ENCODE measurements at places on chromosomes 11 and 22.

DNA sequence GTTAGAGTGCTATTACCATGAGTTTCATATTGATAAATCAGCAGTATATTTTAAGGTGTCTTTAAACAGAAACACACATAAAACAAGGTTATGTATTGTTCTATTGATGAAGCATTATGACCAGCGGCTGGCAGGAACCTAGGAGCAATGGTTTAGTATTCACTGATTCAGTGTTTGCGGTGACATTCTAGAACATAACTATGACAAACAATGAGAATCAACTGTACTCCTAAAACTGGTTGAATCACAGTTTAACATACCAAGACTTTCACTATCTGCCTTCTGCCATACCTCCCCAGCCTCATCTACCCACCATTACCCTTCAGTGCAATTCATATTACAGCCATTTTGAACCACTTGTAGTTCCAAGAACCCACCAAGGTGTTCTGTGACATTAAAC lies 8.8 kb downstream of the HOATZ start:
- no peak for DNase-seq

DNA sequence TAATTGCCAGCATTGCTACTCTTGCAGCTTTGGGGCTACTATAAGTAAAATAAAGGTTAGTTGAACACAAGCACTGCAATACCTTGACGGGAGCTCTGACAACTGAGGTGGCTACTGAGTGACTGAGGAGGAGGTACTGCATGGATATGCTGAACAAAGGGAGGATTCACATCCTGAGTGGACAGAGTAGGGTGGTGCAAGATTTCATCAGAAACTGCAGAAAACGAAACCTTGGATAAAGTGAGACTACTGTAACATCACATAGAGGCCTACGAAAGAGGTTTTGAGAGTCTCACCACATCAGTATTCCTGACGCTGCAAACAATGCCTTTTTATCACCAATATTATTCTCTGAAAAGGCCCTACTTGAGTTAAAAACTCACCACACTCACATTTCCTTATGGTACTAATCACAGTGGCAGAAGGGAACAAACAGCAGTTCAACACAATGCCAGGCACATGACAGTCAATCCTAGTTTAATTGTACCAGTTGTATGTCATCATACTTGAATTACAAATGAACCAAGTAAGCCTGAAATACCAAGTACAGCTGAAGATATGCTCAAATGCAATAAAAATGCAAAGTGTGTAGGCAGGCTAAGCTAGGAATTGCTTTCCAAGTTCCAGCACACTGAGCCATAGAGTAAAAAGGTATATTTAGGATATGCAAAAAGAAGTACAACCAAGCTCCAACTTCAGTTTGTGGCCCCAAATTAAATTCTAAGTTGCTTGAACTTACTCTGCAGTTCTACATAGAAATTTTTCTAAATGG lies 4.0 kb upstream of the GPR83 start:
- DNase-seq = no peak

- DNase-seq = no peak
These were observed 29.8 kb downstream of the PIK3IP1 start for GRCh38 chr22:31262312-31263133.

- no peak for DNase-seq
These were observed 4.6 kb upstream of the PAMR1 start for GRCh38 chr11:35529971-35530495.

GRCh38 chr22:36104988-36105387 lies 55.6 kb downstream of the APOL3 start:
- no peak for DNase-seq

DNA sequence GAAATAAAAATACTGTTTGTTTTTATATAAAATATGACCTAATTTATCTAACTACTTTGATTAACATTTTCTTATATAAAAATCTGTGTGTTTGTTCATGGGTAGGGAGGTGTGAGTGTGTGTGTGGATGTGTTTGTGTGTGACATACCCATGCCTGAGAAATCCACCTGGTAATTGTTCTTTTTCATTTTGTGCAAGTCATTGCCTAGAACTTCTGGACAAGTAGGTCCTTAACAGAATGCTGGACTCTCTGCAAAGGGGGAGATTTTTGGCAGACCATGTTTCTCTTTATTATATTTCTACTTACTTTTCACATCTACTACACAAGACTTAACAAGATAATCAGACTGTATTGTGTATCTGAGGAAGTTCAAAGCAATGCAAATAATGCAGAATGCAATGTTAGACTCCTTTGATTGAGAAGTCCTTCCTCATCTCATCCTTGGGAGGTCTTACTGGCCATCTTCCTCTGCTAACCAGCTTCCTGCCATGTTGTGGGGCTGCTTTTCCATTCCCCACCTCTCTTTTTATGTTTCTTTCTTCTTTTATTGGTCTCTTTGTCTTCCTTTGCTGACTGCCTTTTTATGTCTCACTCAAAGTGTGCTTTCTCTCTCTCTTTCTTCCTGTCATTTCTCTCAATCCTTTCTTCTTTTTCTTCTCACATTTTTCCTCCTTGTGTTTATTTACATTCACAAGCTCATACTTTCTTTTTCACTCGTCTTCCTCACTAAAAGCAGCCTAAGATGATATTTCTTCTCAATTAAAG lies 1017.0 kb upstream of the CNTN5 start:
- no peak for DNase-seq

DNA sequence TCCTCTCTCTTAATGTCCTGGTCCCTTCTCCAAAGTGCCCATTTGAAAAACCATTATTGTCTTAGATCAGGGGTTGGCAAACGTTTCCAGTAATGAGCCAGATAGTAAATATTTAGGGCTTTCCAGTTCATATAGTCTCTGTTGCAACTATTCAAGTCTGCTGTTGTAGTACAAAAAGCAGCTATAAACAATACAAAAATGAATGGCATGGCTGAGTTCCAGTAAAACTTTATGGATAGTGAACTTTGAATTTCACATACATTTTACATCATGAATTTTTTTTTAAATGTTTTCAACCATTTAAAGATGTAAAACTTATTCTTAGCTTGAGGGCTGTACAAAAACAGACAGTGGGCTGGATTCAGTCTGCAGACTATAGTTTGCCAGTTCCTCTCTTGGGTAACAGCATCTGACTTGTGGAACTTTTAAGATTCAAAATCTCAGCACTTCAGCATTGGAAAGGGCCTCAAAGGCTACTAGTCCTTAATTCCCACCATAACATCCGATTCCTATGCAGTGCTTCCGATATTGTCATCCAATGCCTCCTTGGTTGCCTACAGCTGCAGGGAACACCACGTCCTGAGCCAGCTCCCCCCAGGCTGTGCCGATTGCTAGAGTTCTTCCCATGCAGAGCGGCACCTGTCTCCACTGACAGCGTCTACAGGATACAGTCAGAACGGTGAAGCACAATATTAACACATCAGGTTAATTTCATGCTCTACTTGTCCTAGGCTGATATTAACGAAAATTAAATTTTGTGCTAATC lies 65.6 kb upstream of the E2F8 start:
- no peak for DNase-seq

DNA sequence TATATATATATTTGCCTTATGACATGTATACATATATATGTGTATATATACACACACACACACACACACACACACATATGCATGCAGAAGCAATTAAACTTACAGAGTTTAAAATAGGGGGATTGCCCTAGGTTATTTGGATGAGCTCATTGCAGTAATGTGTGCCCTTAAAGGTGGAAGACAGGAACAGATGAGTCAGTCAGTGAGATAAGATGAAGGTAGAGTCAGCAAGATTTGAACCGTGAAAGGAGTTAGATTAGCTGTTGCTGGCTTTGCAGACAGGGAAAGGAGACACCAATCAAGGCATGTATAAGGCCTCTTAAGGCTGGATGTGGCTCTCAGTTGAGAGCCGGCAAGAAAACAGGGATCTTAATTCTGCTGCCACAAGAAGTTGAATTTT lies 902.4 kb upstream of the RAG2 start:
- DNase-seq = no peak

- DNase-seq = no peak
These were observed 62.3 kb downstream of the DEUP1 start for GRCh38 chr11:93392867-93393266.

DNA sequence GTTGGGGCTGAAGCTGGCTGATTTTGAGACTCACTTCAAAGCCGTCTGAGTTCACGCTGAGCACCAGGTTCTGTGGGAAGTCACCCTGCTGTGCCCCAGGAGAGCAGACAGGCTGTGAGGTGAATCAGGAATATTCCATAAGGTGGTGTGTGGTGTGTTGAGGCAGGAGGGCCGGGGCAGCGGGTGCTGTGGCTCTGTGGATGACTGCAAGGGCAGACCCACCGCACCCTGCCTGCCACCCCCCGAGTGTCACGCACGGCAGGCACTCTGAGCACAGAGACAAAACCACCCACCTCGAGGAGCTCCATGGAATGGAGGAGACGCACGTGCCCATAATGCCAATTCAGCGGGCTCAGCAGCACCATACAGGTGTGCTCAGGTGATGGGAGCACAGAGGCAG lies 147.8 kb downstream of the PKNOX2 start:
- DNase-seq = no peak

DNA sequence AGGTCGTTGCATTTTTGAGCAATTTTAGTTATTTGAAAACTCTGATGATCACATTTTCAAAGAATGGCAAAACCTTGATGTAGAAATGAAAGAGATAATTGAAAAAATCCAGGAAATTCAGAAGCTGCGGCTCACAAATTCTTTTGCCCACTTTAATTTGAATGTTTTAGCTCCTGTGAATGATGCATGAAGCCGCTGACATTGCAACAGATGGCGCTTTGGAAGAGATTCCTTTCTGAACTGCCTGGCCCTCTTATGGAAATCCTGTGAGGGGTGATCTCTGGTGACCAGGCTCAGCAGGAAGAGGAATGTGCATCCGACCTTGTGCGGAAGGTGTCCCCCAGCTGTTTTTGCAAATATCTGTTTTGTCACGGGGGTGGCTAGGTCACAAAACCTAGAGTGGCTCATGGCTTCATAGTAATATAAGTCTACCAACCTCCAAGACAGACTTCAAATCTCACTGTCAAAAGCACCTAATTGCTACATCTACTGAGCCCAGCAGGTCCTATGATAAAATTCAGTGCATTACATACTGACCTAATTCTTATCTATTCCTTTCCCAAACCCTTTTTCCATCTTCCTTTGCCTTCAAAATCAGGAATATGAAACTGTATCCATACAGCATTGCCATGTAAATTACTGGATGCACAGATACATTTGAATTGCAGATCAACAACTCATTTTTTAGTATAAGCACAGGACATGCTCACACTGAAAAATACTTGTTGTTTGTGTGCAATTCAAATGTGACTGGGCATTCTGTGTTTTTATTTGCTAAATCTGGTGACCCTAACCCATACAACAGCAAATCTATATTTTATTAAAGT lies 412.7 kb downstream of the ETS1 start:
- DNase-seq = no peak

DNA sequence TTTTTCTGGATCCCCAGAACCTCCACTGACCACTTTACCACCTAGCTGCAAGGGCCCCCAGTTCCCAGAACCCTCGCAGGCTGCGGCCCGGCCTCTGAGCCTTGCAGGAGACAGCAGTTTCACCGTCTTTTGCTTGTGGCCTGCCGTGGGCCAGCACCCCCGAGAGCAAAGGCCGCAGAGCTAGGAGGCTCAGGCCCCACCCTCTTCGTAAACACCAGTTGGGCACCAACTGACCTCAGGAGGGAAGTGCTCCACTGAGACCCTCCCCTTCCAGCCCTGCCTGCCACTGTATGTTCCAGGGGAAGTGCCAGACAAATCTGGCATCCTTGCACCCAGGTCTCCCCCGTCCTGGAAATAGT lies 23.4 kb upstream of the CREB3L1 start:
- DNase-seq = no peak

DNA sequence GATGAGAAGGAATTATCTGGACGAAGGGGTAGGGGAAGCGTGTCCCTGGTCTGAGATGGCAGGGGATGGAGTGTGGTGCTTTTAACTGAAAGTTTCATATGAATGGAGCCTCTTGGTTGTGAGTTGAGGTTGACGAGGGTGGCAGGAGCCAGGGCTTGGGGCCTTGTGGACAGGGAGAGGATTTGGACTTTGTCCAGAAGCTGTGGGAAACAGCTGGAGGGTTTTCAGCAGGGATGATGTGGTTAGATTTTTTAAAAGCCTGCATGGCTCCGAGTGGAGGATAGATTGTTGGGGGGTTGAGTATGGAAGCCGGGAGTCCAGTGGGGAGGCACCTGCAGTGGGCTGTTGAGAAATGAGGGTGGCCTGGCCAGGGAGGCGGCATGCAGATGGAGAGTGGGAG lies 24.8 kb downstream of the MYO7A start:
- DNase-seq = no peak

- no peak for DNase-seq
These were observed 10.8 kb downstream of the SYT12 start for GRCh38 chr11:67033661-67034166.

DNA sequence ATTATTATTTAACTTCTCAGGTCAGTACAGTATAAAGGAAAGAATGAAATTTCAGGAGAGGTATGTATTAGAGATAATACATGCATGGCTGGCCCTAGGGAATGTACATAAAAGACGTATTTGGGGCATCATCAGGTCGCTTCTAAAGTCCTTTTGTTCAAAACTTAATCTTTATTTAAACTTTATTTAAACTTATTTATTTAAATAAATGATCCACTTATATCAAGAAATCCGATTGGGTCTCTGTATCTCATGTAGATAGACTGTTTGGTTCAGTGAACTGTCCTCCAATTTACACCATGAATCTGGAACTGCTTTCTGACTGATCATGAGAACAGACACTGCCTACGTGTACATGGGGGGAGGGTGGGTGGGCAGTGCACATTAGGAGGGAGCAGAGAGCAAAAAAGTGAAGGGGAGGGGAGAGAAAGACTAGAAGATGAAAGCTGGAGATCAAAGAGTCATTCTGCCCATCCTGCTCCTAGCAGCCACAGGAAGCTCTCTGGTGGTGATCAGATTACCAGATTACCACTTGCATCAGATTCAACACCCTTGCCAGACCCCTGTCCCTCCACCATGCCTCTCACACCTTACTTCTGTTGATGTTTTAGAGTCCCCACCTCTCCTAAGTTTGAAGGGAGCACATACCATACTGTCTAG lies 92.1 kb upstream of the MTMR2 start:
- DNase-seq = no peak

- no peak for DNase-seq
These were observed 69.0 kb downstream of the EFCAB6 start for GRCh38 chr22:43743131-43743530.

DNA sequence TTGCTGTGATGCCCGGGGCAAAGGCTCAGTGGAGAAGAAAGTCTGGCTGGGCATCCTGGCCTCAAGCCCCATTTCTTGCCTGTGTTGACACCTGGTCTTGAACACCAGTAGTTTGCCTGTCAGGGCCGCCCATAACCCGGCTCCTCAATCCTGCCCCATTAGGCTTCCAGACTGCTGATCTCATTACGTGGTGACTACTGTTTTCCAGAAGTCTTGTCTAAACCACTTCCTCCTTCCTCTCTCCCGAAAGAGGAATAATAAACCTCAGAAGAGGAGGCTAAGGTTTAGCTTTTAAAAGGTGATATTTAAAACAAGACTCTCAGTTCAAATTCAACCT lies 97.7 kb downstream of the CD44 start:
- no peak for DNase-seq

DNA sequence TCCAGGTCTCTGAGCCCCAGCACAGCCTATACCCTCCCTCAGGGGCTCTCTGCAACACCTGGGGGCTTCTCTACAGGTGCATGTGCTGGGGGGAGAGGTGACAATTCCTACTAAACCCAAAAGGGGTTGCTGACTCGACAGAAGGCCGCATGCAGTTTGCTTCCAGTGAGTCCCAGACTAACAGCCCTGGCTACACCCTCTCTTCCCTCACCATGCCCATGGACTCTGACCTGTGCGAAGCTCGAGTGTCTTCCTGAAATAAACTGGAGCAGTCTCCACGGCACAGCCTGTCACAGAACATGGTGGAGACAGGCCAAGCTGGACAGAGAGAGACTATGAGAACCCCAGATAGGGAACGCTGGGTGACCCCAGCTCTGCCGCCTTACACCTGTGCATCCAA lies 16.6 kb downstream of the PLEKHA7 start:
- DNase-seq = no peak
